RPMI8226 (cell line): ENCODE measurements at places on chromosomes 5 and 9.

GRCh38 chr5:15938186-15938585 lies 241.4 kb downstream of the MARCHF11 start:
- DNase-seq, result no peak

- no peak for DNase-seq
Observed at GRCh38 chr5:170303549-170303948, 6.0 kb upstream of the LCP2 start.

DNA sequence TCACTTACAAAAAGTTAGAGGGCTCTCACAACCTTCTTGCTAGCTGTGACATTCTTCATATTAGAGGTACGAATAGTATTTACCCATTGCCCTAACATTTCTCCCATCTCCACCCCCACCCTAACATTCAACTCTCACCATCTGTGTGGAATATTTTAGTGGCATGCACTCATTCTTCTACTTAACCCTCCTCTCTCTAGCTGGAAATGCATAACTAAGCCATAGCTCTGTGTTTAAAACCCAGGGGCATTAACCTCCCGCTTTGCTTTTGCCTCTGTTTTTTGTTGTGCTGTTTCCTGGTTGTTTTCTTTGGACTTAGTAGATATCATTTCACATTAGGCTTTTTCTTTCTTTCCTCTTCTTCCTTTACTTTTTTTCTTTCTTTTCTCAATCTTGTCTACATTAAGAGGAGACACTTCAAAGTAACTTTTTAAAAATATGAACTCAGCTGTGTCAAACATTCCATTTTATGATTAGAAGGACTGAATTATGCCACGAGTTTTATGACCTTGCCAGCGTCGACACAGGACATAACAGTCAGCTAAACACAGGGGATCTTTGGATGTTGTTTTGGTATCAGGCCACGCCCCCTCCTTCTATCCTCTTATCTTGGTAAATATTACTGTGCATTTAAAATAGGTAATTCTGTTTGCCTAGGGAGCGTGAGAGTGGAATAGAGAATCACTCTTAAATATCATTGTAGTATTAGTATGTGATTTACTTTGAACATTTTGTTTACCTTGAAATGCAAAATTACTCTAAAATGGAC lies 236.0 kb downstream of the CD180 start:
- DNase-seq, result no peak

- no peak for DNase-seq
Observed at GRCh38 chr5:135493406-135494180, 41.4 kb upstream of the TIFAB start.

DNA sequence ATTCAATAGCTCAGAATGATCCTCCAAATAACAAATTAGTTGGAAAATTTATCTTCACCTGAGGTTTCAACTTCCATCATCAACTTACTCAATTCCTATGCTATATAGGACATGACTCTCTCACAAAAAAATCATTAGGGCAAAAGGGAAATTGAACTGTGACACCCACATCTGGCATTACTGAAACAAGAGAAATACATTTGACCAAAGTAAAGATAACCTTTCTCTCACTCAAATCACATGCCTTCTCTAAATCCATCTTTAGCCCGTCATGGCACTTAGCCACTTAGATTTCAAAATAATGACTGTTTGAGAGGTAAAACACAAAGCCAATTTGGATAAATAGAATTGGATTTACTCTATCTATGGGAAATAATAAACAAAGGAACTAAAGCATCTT lies 126.4 kb downstream of the ADAMTS6 start:
- no peak for DNase-seq

DNA sequence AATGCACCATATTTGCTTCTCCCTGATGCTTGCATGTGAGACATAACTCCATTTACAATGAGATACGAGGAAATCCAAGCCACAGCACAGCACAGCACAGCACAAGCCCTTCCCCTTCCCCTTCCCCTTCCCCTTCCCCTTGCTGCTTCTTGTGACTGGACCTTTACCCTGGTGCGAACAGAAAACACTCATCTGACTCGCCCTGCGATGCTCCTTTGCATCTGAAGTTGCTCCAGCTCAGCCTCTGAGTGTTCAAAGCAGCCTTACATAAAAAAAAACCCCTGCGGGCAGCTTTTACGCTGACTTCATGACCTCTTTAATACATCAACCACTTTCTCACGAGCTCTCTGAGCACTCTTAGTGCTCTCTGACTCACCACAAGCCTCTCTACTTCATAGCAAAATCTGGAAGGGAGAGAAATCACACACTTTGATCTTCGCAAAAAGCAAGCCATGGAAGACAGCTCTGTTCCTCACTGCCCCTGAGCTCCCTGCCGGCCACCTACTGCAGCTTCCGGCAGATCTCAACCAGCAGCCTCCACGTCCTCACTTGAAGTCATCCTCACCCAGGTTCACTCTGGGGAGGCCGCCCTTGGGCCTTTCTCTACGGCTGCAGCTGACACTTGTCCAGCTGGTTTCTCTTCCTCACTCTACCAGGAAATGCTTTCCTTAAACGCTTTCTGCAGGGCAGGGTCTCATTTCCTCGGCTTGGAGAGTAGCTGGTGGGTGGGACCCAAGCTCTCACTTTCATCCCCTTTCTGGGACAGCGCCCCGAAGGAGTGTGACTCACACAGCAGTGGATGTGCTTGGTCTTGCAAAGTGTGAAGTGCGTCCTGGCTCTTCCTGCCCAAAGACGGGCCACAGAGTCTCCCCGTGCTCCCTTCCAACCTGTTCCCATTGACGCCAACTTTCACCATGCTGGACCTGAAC lies 5.3 kb downstream of the SLC34A1 start:
- DNase-seq, result peak; percentile 43

GRCh38 chr9:118302721-118303120 lies 598.5 kb downstream of the TLR4 start:
- DNase-seq, result no peak

DNA sequence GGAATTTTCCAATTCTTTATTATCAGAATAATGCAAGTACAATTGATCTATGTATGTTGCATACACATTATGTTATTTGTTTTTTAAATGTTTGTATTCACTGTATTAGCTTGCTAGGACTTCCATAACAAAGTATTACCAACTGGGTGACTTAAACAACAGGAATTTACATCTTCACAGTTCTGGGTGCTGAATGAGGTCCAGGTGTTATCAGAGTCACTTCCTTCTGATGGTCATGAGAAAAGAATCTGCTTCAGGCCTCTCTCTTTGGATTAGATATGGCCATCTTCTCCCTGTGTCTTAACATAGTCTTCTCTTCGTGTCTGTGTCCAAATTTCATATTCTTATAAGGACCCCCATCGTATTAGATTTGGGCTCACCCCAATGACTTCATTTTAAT lies 229.1 kb upstream of the TRPC7 start:
- DNase-seq, result no peak

GRCh38 chr5:77066184-77066583 lies 20.9 kb downstream of the ZBED3 start:
- no peak for DNase-seq

GRCh38 chr9:124947727-124948391 lies 7.0 kb upstream of the GOLGA1 start:
- no peak for DNase-seq

GRCh38 chr9:33167972-33168461 lies 881 bp upstream of the B4GALT1 start:
- DNase-seq, result peak; percentile 69

DNA sequence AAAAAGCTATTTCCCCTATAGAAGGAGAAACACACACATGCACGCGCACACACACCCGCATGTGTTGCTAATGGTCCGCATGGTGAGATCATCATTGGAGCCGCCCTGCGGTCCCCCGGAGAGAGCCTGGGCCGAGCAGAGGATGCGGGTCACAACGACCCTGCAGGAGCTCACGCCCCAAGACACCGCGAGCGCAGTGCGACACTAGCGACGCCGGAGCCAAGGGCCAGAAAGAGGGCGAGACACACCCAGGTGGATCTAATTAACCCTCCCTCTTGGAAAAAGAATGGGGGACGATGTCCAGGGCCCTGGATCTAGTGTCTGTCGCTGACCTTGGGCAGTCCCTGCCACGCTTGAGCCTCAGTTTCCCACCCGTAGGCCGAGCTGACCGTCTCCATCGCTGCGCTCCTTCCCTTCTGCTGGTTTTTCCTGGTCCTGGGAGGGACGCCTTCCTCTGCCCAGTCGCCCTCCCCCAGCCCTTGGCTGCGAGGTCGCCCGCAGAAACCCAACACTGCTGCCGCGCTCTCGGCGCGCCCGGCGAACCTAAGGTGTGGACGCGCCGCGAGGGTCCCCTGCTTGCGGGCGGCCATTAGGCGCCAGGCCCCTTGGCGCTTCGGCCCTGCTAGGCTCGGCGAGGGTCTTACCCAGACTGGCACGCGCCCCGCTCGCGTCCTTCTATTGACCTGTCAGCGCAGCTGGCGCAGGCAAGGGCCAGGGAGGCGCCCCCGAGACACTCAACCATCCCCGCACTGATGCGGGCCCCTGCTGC lies 47.5 kb upstream of the RNF20 start:
- DNase-seq, result no peak

GRCh38 chr9:116975126-116975525 lies 288.0 kb downstream of the TRIM32 start:
- DNase-seq, result no peak

DNA sequence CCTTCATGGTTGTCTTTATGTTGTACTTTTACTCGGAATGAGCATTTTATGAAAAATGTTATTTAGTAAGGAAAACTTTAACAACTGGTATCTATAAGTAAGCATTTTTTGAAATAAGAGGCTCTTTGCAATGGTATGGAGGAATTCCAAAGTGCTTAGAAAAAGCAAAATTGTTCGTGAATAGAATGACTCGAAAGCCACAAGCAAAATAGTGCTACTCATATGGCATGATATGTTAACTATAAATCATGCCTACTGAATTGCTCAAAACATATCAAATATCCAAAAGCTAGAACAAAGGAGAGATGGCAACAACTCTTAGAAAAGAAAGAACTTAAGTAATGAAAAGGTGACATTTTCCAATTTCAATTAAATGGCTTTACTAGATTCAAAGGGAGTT lies 216.3 kb downstream of the KIAA0825 start:
- DNase-seq, result no peak

DNA sequence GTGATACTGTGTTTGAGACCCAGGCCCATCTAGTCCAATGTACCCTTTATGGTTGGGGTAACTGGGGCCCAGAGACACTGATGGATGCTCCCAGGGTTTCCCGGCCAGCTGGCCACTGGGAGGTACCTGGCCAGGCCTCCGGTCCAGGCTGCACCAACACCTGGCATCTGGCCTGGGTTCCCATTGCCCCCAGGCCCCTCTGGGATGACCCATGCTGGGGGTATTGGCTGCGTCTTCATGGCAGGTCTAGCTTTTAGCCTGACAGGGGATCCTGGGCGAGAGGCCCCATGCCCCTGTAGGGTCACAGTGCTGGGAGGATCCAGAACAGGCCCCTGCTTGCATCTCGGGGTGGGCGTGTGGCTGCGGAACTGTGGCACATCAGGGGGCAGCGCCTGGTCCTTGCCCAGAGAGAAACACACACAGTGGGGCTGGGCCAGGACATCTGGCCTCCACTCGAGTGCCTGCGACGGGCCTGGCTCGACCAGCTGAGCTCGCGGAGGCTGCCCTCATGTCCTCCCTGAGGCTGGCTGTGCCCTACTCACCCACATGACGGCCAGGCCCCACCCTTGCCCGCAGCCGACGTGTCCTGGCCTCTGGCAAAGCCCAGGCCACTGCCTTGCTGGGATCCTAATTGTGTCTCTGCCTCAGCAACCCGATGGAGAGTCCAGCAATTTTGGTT lies 21.5 kb upstream of the COL5A1 start:
- DNase-seq, result no peak

DNA sequence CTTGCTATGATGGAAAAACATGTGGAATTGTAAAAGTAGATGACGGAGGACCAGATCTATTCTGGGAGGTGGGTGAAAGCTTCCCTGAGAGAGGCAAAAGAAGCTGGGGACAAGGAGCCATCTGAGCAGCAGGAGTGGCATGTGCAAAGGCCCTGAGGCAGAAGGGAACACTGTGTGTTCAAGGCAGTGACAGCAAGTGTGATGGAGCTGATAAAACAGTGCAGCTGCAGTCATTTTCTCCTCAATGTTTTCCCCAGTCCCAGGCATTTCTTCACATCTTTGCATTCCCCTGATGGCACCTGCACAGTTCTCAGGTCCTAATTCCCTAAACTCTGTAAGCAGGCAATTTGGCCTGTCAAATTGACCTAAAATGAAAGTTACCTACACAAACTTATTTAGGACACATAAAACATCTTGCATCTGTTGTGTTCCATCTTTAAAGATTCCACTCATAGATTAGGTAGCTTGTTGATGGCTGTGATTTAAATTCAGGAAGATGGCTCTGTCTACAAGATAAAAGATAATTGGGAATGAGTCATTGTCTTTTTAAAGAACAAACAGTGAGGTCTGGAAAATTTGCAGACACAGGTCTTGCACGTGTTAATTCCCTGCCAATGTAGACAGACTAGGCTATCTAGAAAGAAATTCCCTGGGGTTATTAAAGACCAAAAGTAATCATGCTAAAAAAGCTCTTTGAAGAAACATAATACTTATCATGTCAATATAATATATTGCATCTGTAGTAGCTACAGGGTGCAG lies 289.6 kb upstream of the SGCD start:
- DNase-seq, result no peak

DNA sequence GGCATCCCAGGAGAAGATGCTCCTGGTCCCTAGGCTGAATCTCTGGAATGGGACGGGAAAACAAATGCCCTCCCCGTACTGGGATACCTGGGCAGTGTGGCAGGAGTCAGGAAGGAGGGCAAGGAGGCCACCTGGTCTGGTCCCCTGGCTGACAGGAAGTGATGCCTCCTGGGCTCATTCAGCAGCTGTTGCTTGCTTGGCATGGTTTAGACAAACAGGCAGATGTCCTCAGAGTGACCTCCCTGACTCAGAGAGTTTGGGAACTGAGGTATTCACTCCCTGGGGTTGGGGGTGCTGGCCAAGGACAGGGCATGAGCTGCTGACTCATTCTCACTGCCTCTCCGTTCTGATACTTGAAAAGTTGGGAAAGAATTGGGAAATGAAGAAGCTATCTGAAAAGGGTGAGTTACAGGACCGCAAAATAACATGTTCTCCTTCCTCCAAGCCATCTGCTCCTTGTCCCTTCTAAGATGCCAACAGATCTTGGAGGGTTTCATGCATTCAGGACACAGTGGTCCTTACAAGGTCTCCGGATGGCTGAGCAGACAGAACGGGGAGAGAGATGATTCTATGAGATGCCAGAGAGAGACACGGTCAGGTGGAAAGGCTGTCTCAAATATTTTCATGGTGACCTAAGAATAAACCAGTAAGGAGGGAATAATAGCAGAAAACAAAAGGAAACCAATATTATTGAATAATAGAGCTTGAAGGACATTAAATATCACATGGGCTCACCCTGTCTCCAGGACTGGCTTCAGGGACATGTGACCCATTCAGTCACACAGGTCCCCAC lies 534.5 kb downstream of the BNC2 start:
- DNase-seq, result peak; percentile 88

DNA sequence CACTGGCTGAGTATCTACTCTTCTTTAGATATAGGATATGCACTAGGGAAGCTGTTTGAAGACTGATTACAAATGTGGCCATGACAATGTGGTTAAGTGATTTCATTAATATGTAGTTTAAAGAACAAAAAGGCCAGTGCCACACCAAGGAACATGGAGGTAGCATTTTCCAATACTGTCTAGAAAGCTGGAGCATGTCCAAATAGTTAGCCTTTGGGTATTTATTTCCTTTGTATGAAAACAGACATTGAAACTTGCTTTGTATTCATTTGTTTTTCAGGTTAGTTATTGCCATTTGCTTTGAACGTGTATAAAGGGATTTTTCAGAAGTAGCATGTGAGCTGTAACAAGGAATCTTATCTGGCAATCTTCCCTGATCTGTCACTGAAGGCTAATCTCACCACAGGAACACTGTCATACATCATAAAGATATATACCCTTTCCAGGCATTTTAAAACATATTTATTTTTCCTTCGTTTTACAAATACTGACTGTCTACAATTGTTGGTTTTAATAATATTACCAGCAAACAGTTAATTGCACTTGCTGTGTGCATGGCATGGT lies 93.4 kb downstream of the PLPPR1 start:
- DNase-seq, result no peak
